Muscle of leg (tissue), 16 donors: ENCODE measurements at places on chromosomes 3 and 15.

- DNase-seq = peak; percentile 68
These were observed 13.2 kb upstream of the PIK3R4 start for GRCh38 chr3:130759692-130760338.

DNA sequence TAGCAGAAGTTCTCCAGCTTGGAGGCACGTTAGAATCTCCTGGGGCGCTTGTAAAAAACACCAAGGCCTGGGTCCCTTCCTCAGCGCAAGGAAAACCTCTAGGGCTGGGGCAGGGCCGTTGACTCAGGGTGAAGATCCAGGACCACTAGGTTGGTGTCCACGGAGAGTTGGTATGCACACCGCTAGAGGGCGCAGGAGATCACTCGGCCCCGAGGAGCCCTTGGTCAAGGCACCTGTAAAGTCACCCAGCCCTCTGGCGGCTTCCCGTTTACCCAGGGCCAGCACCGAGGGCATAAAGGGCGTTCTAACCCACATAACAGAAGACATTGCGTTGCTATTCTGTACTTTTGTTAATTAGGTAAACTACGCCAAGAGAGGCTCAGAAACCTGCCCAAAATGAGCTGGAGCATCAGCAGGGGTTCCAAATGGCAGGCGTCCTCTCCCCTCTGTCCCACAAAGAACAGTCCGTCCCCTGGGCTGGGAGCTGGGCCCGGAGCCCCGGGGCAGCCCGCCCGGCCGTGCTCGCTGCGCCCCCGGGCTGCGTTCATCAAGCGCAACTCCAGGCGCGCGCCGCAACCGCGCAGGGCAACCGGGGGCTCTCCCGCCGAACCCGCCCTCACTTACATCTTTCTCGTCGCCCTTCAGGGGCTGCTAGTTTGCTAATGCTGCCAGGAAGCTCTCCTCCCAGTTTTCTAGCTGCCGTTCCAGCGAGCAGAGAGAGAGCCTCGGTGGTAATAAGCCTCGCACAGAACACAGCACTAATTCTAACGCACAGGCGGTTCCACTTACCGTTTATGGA is 332.1 kb downstream of the ARRDC4 start:
- DNase-seq = no peak

DNA sequence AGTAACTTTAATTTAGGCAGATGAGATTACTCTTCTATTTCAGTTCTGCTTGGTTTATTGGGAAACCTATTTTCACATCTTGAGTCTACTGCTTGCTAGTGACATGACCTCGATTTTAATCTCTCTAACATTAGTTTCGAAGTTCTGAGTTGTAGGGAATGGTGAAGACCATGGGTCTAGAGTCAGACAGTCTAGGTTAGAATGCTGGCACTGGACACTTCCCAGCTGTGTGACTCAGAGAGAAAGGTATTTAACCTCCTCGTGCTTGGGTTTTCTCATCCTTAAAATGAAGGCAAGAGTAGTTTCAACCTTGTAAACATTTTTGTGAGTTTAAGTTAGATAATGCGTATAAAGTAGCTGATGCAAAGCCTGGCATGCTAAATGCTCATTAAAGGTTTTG is 422.1 kb downstream of the GRM7 start:
- no peak for DNase-seq

- no peak for DNase-seq
These were observed 3.1 kb downstream of the PRRT3 start for GRCh38 chr3:9949115-9949514.

DNA sequence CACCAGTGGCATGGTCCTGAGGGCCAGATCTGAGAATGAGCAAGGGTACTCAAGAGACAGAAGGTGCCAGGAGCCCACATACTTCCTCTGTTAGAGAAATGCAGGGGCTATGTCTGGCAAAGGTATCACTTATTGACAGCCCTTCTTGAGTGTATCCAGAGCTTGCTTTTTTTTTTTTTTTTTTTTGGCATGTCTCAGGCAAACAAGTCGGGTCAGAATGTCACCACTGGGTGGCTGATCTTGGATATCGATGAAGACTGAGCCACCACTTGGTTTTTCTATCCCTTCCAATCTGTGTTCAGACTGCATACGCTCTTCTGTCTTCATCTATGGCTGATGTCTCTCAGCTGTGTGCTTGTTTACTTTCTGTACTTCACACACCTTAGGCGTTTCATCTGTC is 363.4 kb upstream of the C2CD4B start:
- no peak for DNase-seq

GRCh38 chr3:99365396-99365795 is 273.0 kb upstream of the COL8A1 start:
- DNase-seq = no peak

DNA sequence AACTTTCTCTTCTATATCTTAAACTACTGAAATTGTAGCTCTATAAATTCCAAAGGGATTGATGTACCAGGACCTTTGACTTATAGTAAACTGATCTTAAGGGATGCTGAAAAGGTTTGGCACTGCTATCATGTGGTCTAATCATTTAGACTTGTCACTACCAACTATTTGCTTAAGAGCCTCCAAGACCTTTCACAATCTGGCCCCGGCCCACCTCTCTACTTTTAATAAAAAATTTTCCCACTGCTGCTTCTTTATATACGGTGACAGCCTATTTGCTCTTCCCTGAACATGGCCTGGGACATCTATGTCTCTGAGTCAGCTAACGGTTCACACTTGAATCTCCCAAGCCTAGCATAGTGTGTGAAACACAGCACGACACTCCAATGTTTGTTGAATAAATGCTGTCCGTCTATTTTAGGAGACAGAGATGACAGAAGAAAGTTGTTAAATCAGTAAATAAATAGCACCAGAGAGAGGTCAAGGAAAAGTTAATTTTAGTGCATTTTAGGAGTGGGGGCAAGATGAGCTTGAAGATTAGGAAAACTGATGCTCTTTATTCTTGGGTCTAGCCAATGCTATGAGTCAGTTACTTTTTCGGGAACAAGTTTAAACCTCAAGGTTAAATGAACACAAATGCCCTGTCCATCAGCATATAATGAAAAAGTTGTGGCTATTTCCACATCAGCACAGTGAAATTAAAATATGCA is 212.9 kb downstream of the TIGIT start:
- no peak for DNase-seq

DNA sequence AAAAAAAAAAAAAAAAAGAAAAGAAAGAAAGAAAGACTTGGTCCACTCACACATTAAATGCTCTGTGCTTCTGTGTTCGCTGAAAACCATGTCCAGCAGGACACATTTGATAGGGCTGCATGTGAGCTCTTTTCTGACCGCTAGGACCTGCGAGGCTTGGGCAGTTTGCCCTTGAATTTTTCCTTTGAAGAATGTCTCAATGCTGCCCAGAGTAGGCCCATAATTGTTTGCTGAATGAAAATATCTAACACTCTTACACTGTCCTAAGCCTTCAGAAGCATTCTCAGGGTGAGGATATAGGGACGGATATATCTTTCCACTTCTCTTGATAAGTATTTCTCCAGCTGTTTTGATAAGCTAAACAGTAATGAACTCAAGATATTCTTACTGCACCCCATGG is 6.0 kb downstream of the KIF9 start:
- no peak for DNase-seq

DNA sequence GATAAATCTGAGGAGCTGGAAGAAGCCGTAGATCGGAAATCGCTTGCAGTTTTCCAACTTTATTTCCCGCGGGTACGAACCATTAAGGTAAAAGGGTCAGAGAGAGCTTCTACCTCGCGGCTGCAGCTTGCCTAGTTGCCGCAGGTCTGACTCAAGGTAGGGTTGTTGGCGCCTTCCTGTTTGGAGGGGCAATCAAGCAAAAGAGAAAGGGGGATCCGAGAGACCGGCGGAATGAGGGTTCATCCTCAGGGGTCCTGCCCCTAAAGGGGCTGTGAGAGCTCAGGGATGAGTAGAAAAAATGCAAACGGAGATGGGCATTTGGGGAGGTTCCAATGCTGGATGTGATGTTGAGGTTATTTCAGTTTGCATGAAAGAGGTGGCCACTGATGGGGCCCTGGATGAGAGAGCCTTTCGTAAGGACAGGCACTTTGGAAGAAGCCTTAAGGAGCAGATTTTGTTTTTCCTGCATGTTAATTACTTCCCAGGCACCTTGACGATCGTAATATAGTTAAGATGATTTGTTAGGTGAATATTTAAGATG is 265.4 kb downstream of the CGGBP1 start:
- no peak for DNase-seq

DNA sequence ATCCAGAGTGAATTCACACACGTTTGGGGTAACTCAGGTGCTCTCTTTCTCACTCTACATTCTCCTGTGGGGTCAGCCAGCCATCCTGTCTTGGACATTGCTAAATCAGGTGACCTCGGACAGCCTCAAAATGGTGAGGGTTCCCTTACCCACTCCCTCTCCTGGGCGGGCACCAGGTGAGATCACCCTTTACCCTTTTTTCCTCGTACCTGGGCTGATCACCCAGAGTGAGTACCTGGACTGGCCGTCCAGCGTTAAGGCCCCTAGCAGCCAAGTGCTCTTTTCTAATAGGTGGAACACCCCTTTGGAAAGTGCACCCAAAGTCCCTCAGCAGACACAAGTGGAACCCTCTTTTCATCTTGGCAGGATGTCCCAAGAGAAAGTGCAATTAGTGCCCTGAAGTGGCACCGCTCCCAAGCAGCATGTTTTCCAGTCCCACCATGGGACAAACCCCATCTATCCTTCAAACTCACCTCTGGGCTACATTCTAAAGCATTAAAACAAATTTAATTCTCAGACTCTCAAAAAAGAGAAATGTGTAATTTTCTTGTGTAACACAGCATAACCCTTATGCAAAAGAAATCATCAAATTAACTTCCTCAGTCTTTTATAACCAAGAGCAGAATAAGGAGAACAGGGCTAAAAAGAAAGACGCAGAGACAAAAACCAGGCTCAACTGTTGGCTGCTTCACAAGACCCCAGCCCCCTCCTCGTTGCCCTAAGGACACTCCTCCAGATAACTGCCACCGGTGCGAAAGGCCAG is 20.7 kb downstream of the TRANK1 start:
- no peak for DNase-seq

GRCh38 chr3:37863949-37864822 is 2.5 kb downstream of the CTDSPL start:
- no peak for DNase-seq

DNA sequence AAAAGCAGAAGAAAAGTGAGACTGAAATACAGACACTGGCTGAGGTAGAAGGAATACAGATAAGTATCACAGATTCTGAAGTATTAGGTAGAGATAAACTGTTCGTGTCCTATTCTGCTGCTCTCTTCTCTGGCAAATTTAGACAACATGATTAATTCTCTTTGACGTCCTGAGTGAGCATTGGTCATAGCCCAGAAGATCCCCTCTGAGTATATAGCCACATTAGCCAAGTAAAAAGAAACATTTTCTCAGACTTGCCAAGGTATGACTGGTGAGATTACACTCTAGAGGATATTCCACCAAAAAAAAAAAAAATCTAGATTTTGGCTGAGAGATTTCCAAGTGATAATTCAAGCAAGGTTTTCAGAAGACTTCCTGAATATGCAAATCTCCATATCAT is 111.4 kb upstream of the ALCAM start:
- peak; percentile 30 for DNase-seq

DNA sequence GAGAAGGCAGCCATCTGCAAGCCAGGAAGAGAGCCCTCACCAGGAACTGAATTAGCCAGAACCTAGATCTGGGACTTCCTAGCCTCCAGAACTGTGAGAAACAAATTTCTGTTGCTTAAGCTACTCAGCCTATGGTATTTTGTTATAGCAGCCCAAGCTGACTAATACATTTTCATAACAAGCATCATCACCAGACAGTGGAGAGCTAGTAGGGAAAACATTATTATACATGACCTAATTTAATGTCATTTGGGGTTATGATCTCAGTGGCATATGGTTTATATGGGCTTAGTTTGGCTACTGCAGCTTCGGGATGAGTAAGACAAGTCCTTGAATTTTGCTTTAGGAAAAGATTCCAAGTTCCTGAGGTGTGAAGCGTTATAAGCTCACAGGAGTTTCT is 35.6 kb downstream of the LNP1 start:
- DNase-seq = no peak

DNA sequence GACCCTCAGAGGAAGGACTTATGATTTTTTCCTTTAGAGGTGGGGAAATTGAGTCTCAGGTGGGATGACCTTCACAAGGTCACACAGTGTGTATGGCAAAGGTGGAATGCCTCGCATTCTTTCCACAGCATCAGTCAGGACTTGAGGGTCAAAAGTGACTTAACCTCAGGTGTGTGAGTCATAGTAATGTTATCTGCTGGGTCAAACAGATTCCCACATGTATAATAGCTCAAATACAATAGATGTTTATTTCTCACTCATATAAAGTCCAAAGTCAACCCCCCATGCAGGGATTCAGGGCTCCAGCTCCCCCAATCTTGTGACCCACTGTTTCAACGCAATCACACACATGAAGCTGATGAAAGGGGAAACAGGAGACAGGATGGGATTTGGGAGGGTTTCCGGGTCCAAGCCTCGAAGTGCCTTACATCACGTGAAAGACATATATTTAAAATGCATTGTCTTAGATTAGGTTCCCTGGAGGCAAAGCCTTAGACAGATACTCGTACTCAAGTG is 34.0 kb upstream of the CCDC174 start:
- DNase-seq = no peak

DNA sequence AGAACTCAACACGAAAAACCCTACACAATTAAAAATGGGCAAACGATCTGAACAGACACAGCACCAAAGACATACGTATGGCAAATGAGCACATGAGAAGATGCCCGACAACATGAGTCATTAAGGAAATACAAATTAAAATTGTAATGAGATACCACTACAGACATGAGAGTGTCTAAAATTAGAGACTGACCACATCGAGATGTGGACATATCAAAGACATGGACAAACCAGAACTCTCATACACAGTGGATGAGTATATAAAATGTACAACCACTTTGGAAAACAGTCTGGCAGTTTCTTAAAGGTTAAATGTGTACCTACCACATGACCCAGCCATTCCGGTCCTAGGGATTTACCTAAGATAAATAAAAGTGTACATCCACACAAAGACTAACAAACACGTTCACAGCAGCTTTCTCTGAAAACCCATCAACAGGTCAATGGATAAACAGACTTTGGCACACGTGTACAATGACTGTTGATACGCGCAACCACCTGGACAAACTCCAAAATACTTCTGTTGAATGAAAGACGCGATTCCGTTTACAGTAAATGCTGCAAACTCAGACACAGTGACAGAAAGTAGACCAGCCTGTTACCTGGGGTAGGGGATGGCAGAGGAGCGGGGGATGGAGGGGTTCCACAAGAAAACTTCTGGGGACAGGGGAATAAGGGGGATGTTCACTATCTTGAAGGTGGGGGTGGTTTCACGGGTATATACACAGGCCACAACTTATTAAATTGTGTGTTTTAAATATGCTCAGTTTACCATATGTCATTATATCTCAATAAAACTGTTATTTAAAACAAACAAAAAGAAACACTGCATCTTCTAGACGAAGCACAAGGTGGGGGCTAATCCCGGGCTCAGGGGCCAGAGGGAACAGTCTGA is 2.1 kb downstream of the TNK2 start:
- DNase-seq = no peak

- DNase-seq = no peak
These were observed 43.6 kb upstream of the PIAS1 start for GRCh38 chr15:68010361-68011153.

- no peak for DNase-seq
These were observed 814 bp upstream of the TEX264 start for GRCh38 chr3:51670053-51670822.

GRCh38 chr3:38549957-38550840 is 54.1 kb downstream of the EXOG start:
- no peak for DNase-seq
